ENCODE measurements at places on chromosomes 4 and X. TPM values are rescaled to one million over a fixed set of nuclear protein-coding genes. Genes with fewer than 3 reads are reported as not detected.

DNA sequence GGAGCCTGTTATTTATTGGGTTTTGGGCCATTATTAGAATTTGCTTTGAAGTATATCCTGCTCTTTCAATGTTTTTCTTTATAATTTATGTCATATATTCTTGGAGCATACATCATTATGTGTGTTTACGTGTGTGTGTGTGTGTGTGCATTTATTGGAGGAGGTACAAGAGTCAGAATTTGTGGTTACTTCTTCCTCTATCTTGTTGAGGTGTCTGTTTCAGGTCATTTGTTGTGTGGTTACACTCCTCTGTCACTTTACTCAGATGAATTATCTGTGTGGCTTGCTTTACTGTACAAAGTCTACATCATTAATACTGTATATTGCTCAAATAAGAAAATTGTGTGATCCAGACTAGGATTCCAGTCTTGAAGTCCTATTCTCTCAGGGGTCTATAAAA, 1957.4 kb upstream of the TENM3 start:
- no peak for DNase-seq

DNA sequence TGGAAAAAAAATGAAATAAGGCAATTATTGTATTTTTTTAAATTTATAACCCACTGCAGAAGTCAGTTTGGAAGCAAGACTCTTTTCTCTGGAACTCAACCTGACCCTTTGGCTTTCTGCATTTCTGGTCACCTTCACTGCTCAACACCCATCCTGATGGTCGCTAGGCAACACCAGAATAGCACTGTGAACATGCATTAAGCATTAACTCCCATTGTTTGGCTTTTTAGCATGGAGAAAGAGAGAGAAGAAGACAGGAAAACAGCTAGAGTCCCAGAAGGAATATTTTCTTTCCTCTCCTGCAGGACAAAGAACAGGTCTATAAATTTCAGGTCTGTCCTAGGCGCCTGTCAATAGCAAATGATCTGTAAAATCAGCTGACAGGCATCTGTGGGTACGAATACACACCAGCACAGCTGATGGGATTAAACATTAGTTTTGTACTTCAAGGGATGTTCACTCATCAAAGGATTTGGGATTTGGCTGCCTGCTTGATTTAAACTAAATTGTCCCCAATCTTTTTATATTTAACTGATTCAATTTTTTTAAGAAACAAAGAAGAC, 137.2 kb upstream of the ETNPPL start:
- DNase-seq = no peak

DNA sequence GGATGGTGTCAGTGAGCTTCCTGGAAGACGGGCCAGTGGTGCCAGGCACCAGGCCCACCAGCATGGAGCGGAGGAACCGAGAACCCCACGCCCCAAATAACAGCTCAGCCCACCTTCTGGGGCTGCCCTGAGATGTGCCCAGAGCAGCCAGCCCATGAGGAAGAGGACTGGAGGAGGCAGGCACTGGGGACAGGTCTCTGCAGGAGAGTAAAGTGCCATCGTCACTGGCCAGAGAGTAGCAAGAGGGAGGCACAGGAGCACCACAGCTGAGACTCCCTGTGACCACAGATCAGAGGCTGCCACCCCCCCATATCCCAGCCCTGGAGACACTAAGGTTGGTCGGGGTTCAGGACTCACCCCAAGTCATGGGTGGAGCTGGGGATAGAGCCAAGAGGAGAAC, 63.0 kb downstream of the PPP2R2C start:
- DNase-seq = no peak

DNA sequence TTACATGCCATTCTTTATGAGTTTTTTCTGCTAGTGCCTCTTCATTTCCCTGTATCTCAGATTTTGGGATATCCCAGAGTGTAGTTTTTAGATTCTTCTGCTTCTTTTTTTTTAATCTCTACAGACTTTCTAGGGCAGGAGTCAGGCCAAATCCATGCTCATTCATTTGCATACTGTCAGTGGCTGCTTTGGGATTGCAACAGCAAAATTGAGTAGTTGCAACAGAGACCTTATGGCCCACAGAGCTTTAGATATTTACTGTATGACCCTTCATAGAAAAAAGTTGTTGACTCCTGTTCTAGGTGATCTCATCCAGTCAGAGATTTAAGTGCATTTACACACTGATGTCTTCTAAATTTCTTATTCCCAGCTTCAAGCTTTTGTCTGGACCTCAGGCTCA, 35.3 kb downstream of the ARFIP1 start:
- no peak for DNase-seq

Gene MAGEC1
- not detected for polyA plus RNA-seq

Measured in naive B cell (primary cell).